T47D (cell line): ENCODE measurements at places on chromosomes 2 and 18.

DNA sequence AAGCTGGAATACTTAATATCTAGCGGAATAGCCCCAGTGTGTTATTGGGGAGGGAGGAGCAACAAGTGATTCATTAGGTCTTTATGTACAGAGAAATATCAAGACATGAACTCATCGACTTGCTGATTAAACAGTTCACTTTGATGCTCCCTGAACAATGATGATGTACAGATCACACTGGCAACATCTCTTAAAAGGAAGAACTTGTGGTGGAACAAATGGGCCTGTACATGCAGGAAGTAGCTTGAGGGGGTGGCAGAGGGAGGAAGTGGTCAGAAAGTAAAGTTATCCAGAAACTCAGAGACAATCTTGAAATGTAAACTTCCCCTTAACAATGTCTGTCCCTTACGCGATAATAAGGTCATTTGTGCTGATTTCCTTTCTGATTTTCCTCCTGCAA, 90.5 kb downstream of the NXPH2 start:
- no peak for DNase-seq

- DNase-seq: no peak
Observed at GRCh38 chr2:45004562-45005191, 4.6 kb downstream of the SIX2 start.

GRCh38 chr2:215567504-215567903, 131.6 kb upstream of the FN1 start:
- no peak for DNase-seq

GRCh38 chr2:204544961-204545860, at the start of gene PARD3B:
PARD3B (plus strand) TSS chr2:204545475; CDS start chr2:204546000, 525 bp downstream.
- DNase-seq: peak; percentile 69

DNA sequence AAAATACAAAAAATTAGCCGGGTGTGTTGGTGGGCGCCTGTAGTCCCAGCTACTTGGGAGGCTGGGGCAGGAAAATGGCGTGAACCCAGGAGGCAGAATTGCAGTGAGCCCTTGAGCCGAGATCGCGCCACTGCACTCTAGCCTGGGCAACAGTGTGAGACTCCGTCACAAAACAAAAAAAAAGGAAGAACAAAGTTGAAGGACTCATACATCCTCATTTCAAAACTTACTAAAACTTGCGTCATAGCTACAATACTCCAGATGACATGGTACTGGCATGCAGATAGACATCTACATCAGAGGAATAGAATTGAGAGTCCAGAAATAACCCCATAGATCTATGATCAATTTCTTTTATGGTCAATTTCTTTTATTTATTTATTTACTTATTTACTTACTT, 13.6 kb upstream of the CYP27C1 start:
- DNase-seq: no peak

DNA sequence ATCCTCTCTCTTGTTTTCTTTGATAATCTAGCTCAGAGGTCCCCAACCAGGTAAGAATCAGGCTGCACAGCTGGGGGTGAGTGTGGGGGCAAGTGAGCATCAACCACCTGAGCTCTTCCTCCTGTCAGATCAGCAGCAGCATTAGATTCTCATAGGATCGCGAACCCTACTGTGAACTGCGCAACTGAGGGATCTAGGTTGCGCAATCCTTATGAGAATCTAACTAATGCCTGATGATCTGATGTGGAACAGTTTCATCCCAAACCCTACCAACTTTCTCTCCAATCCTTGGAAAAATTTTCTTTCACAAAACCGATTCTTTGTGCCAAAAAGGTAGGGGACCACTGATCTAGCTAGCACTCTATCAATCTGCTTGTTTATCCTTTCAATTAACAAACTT, 678.3 kb downstream of the CBLN2 start:
- DNase-seq: no peak

- DNase-seq: no peak
Observed at GRCh38 chr2:237405605-237406004, 8.4 kb downstream of the COL6A3 start.

GRCh38 chr2:45128580-45128997, 119.3 kb upstream of the SIX2 start:
- DNase-seq: no peak

DNA sequence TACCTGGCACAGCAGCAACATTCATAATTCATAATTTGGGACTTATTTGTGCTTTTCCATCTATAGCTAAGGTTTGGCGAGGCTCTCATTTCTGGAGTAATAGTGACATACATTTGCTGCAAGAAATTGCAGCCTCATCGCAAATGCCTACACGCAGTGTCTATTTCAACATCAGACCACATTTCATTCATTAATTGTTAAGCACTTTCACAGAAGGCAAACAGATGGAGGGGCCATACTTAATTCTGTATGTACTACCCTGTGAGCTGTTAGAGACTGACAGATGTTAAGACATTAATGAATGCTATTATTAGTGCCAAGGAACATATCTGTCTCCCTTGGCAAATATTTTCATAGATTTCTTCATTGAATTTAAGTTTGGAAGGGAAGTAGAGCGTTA, 125.7 kb downstream of the UXS1 start:
- DNase-seq: no peak

DNA sequence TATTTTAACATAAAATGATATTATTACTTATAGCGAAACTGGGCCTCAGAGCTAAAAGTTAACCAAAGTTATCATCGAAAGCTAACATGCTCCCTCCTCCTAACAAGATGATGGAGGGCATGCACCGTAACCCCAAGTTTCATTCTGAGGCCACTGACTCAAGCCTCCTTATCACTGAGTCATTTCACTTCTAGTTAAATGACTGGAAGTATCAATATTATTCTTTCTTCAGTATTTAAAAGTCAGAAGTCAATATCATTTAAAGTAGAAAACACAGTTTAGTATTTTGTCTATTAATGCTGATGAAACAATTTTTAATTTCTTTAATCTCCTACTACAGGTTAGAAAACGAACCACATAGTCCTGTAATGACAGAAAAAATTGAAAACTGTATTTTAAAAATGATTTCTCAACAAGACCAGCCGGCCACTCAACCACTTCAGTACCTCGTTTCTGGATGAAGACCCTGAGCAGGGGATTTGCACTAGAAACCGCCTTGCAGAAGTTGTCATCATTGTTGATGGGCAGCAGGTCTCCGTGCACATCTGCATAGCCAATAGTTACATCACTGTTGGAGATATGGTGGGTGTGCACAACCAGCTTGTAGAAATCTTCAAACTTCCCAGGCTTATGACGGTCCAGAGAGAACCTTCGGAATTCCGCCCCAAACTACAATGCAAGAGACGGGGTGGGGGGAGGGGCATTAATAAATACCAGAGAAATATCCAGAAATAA, 44.9 kb downstream of the PARD6G start:
- DNase-seq: no peak

DNA sequence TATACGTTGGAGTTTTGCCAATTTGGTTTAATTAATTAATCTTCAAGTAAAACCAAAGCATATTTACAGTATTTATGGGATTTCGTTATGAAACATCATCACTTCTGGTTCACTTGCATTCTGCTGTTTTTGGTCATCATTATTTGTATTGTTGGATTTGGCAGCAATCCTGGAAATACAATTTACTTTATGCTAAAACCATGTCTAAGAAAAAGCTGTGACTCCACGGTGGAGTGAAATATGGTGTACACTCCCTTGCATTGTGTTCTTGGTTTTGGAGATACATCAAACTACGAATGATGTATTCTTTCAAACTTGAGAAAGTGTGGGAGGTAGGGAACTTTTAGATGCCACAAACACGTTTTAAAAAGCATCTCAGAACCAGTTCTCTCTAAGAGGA, 106.4 kb downstream of the CTAGE1 start:
- no peak for DNase-seq

DNA sequence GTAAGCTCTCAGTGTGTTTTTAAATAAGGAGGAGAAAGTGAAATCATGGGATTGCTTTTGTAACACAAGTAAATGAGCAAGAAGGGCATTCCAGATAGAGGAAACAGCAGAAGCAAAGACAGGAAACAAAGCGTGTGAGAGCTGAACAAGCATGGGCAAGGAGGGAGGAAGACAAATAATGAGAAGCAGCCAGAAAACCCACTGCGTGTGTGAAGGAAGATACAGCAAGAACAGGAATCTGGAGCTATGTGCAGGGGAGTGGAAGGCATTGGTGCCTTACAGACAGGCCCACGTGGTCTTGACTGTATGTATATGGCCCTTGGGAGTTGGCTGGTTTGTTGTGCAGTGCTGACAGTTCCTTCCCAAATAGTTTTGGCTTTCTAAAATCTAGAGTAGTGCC, 88.6 kb downstream of the AAK1 start:
- DNase-seq: no peak

DNA sequence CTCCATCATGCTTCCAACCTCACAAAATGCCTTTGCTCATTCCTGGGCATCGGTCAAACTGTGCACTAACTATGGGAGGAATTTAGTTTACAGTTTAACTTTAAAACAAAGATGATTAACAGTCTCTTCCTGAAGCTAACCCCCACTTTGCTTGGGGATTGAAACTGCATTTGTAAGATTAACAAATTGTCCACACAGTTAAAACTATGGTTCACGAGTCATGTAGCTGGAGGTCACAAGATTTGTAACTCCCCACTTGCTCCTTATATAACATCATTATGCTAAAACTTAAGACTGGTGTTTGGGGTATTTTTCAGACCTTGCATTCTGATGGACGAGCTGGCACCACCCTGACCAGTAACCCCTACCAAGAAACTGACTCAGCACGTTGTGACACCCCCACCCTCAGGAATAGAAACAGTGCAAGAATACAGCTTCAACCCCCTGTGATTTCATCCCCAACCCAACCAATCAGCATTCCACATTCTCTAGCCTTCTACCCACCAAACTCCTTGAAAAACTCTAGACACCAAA, 252.3 kb downstream of the MBD5 start:
- no peak for DNase-seq

- DNase-seq: no peak
Observed at GRCh38 chr2:111139637-111140317, 19.1 kb downstream of the BCL2L11 start.

- peak; percentile 23 for DNase-seq
Observed at GRCh38 chr18:7221424-7222155, 9.3 kb upstream of the LRRC30 start.

DNA sequence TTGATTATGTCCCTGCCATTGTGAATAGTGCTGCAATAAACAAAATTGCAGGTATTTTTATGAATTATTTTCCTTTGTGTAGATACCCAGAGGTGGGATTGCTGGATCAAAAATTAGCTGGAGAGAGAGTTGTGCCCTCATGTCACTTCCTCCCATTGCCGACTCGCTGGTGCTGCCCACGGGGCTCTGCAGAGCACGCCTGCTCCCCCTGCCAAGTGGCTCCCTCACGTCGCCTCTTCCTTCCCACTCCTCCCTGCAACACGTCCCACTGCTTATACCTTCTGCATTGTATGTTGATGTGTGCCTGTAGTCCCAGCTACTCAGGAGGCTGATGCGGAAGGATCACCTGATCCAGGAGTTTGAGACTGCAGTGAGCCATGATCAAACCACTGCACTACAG, 28.1 kb downstream of the PRELID3A start:
- DNase-seq: no peak

GRCh38 chr2:219844401-219845091, 217.1 kb downstream of the SLC4A3 start:
- no peak for DNase-seq

DNA sequence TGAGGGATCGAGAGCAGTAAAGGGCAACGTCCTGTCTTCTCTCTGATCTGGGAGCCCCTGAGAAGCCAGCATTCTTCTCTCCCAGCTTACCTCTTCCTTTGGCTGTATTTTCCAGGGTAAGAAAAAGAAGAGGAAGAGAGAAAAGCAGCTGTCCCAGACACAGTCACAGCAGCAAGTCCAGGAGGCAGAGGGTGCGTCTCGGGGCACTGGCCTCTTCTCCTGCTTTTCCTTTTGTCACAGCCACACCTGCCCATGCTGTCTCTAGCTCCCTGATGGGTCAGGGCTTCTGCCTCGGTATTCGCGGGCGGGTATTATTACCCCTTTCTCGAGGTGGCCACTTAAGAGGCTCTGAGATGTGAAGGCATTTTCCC, 20.3 kb downstream of the TGOLN2 start:
- no peak for DNase-seq

DNA sequence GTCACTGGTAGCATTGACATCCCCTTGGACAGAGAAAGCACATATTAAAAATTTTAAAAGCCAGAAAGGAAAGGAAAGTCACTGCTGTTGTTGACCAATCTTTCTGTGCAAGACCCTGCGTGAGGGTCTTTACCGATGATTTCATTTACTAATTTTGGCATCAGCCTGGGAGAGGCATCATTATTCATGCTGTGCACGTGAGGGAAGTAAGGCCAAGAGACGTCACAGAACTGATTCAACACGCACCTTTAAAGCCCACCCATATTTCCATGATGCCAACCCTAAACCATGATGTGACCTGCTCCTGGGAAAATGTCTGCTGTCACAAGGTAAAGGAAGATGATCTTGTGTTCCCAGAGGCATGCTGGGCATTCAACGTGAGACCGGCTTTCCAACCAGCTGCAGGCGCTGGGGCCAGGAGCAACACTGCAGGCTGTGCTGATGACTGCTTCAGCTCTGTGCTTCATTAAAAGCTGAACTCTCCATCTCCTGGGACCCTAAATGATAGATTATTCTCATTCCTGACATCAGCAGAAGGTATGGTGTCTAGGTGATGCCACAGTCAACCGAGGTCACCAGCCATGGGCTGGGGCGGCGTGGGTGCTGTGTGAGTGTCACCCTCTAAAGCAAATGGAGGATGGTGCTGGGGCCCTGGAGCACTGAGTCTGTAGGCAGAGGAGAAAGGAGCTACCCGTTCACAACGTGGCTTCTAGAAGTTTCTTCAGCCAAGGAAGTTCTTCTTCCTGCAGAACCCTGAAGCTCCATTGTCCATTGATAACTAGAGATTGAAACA, 53.9 kb downstream of the TMEM18 start:
- DNase-seq: no peak

DNA sequence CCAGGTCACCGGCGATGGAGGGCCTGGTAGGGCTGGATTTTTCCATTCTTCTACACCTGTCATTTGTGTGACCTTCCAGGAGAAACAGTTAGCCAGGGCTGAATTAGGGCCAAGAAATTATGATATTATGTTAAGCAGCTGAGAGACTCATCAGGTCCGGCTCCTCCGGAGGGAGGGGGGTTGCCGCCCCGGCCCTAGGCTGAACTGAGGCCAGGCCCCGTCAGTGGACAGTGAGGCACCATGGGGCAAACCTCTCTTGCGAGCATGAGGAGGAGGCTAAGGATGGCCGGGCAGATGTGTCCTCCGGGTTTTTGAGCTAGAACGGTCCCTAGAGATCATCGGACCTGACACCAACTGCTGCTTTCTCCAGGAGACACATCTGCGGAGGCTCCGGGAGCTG, 150.1 kb downstream of the SOX11 start:
- DNase-seq: no peak

DNA sequence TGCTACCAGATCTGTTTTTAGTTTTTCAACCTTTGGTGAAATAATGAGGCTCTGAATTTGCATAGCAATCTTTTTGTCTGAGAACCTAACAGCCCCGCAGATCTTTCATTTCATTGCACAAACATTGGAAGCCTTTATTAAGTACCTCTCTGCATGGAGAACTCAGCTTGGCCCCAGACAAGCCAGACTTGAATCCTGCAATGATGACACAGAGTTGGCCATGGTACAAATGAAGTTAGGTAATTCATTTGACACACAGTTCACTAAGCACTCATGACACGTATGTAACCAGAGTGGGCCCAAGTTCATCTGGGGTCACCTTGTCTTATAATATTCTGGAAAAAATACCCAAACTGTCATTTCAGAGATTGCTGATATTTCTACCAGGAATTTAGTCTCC, 439.1 kb upstream of the ID2 start:
- no peak for DNase-seq

- no peak for DNase-seq
Observed at GRCh38 chr18:73153271-73153670, 285.5 kb upstream of the NETO1 start.

- DNase-seq: no peak
Observed at GRCh38 chr18:46756025-46756558, 761 bp downstream of the ST8SIA5 start.

GRCh38 chr18:59650266-59650820, 46.9 kb downstream of the CCBE1 start:
- no peak for DNase-seq
